Tibial nerve (tissue), 4 donors: ENCODE measurements at places on chromosomes 16 and 17. TPM values are rescaled to one million over a fixed set of nuclear protein-coding genes. Genes with fewer than 3 reads are reported as not detected.

DNA sequence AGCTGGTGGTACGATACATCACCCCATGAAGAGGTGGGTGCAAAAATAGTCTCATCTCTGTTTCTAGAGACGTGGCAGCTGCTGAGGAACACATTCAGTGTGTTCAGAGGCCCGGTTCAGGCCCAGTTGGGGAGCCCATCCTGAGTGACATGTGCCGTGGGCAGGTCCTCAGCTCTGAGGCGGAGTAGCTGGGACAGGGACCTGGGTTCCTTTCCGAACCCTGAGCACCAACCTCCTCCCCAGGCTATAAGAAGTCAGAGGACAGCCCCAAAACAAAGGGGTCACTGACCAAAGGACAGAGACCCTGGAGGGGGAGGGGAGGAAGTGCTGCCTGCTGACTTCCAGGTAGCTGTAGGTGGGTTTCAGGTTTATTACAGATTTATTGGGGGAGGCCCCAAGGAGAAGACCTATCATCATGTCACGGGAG, 5.1 kb downstream of the LDHD start:
- DNase-seq = no peak

DNA sequence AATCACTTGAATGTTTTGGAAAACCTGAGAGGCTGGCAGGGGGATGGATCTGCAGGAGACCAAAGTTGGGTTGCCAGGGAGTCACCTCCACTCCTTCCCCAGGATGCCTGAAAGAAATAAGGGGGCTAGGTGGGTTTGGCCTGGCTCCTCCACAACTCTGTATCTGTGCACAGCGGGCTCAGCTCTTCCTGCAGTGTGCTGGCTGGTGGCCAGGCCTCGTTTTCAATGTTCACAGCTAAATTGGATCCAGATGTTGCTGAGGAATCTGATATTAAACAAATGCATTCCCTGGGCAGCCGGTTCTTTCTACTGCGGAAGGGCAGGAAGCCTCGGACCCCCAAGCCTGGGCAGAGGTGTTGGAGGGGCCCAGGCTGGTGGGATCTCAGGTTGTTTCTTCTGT, 106.2 kb downstream of the N4BP1 start:
- peak; percentile 77 for DNase-seq

DNA sequence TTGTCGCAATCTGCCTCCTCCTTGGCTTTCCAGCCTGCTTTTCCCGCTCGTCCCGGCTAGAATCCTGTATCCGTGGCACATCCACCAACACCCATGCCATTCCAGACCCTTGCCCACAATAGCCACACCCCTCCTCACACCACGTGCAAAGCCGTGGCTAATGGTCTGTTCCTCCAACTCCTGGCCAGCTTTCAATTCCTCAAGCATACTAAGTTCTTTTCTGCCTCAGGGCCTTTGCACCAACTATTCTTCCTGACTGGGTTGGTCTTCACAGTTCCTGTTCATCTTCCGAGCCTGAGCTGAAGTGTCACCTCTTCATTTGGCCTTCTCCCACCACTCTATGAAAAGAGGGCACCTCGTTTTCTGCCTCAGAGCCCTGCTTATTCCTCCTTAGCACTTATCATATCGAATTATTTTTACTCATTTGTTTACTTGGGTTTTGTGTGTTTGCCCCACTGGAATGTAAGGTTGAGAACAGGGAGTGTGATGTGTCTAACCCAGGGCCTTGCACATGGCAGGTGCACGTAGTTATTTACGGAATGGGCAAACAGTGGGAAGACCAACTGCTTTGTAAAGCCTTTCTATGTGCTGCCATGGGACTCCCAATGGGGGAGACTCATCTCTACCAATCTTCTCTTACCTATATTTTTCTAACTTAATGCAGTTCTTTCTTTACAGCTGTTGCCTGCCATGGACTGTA, 69.0 kb downstream of the CDK5R1 start:
- DNase-seq = no peak

DNA sequence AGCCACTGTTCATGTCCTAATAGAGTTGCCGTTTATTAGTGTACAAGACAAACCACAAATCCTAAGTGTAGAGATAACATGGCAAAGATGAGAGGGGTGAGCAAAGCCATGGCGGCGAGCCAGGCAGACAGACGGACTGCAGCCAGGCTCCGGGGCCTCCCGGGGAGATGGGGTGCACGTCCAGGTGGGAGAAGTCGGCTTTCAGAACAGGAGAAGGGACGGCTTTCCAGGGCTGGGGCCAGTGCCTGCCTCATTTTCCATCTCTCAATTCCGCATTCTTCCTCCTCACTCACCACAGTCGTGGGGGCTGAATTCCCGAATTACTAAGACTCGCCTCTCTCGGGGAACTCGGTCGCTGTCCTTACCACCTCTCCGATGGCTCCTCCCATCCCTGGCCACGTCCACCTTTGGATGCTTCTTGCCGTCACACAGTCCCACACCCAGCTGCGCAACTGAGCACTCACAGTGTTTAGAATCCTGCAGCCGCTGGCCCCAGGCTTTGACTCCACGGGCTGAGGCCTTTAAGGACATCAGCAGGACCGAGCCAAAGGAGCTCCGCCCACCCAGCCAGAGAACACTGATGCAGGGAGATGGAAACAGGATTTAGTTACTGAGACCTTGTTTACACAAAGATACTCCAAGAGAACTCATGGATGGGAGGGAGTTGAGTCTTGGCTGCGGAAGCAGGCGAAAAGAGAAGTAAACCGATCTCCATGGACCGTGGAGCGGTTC, 59.7 kb downstream of the RNF112 start:
- peak; percentile 67 for DNase-seq

DNA sequence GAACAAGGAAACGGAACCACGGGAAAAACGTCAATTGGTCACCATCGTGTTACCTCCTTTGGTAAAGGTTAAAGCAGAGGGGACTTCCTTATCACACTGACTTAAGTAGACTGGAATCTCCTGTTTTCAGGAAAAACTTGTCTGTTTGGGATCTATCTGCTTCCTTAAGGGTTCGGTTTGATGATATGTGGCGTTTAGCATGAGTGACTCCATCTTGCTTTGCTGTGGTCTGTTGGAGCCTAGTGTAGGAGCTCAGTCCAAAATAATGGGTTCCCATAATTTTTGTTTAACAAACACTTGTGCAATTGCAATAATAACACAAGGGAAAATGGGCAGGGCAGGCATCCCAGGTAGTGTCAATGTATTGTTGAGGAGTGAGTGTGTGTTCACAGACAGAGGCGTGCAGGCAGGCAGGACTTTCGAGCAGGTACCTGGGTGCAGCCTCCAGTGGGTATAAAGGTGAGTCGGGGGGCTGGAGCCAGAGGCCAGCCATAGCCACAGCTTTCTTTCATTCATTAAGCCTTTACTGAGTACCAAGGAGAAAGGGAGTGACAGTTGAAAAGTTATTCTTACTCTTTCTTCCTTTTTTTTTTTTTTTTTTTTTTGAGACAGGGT, 4.3 kb upstream of the ENGASE start:
- DNase-seq = no peak

- no peak for DNase-seq
These were observed 4.8 kb upstream of the MT2A start for GRCh38 chr16:56603589-56603988.

DNA sequence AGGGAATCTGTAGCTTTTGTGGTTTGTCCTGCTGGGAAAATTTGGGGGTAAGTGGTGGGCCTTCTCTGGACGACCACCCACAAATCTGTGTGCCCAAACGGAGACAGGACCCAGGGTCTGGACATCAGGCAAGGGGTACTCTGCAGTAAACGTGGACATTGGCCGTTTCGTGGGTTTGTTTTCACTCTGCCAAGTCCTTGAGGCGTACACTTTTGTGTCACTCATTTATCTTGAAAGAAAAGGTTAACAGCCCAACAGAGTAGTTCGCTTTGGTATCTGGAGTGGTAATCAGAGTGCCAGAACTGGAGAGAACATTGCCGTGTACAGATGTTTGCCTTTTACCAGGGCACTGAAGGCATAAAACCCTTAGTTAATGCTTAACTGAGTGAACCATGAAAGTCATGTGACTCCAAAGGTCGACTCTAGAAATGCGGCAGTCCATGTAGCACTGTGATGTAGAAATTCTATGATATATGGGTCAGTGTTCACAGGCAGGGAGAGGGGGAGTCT, 15.4 kb downstream of the NAA60 start:
- DNase-seq = no peak

DNA sequence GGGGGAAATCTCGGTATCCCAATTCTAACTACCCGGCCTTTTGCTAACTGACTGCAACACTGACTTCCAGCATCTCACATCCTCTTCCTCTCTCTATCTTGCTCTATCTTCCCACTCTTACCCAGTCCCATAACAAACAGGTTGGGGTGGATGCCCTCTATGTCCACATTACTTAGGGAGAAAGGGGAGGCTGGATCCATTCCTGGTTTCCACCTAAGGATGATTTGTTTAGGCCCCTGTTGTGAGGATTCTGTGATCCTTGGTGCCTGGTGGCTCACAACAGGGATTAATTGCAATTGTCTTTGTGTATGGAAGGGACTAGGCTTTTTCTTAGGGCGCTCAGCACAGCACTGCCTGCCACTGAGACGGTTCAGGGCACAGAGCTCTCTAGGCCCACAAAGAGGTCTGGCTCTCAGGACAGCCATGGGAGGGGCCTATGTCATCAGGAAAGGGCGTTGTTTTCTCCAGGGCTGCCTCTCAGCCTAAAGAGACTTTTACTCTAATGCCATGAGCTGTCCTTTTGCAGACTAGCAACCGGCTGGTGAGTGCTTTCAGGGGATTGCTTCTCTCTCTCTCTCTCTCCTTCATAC, 612.1 kb upstream of the SALL1 start:
- DNase-seq = no peak

Gene RAC3
- total RNA-seq = 2.4 TPM

Gene MMP25
- total RNA-seq = under 0.01 TPM

Gene SCNN1G
- not detected for total RNA-seq
